CD8-positive, alpha-beta memory T cell (primary cell): ENCODE measurements at places on chromosomes 2 and 18. TPM values are rescaled to one million over a fixed set of nuclear protein-coding genes. Genes with fewer than 3 reads are reported as not detected.

Gene DAW1
- not detected for total RNA-seq

DNA sequence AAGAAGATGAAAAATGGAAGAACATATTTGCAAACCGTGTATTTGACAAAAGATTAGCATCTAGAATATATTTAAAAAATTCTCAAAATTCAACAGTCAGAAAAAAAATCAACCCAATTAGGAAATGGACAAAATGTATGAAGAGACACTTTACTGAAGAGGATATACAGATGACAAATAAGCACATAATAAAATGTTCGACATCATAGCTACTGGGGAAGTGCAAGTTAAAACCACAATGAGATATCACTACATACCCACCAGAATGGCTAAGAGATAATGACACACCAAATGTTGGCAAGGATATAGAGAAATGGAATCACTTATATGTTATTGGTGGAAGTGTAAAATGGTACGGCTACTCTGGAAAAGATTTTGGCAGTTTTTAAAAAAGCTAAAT is 11.7 kb upstream of the NUP35 start:
- no peak for DNase-seq

Gene CCDC85A
- not detected for total RNA-seq

GRCh38 chr2:241191081-241191480 is 2.6 kb downstream of the ANO7 start:
- DNase-seq, result no peak

- no peak for DNase-seq
Measured at GRCh38 chr18:7945882-7946281, 378.8 kb downstream of the PTPRM start.

GRCh38 chr2:216408426-216409290 is 3.6 kb upstream of the SMARCAL1 start:
- DNase-seq, result no peak

- DNase-seq, result no peak
Measured at GRCh38 chr2:130814931-130815680, 21.6 kb upstream of the ARHGEF4 start.

- DNase-seq, result no peak
Measured at GRCh38 chr2:190530248-190530900, 4.1 kb downstream of the NEMP2 start.

Gene SATB2
- 0.09 TPM for total RNA-seq
